ENCODE measurements at places on chromosomes 3 and 15.

- DNase-seq: peak; percentile 12
These were observed 13.3 kb upstream of the PLXND1 start for GRCh38 chr3:129619726-129620162.

- no peak for DNase-seq
These were observed 11.7 kb upstream of the CP start for GRCh38 chr3:149233323-149233722.

GRCh38 chr15:100394736-100395440 is 53.1 kb upstream of the ADAMTS17 start:
- no peak for DNase-seq

DNA sequence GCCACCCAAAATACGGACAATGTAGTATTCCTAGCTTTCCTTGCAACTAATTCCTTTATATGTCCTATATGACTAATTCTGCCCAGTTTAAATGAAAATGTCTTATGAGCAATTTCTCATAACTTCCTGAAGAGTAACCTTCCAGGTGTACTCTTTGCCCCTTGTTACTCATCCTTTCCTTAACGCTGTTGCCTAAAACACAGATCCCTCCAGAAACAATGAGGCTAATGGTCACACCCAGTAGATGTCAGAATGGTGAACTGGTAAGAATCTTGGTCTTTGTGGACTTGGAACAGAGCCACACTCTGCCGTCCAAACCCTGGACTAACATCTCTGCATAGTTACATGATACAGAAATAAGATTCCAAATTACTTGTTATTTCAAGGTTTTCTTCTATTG is 497.9 kb downstream of the IGSF11 start:
- no peak for DNase-seq

DNA sequence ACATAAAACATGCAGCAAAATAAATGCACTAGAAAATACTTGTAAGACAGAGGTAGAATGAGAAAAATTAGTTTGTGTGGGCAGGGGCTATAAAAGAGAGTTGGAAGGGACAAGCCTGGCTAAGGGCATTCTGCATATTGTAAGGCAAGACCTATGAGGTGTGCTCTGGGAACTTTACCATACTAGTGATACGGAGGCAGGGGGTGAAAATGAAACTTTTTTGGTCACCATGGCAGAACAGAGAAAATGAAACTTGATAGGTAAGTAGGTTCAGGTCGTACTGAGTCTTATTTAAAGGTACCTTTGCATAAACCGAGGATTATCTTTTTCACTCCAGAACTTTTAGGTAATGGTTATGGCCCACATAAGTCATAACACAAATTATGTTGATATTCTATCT is 74.7 kb upstream of the ACKR4 start:
- no peak for DNase-seq

DNA sequence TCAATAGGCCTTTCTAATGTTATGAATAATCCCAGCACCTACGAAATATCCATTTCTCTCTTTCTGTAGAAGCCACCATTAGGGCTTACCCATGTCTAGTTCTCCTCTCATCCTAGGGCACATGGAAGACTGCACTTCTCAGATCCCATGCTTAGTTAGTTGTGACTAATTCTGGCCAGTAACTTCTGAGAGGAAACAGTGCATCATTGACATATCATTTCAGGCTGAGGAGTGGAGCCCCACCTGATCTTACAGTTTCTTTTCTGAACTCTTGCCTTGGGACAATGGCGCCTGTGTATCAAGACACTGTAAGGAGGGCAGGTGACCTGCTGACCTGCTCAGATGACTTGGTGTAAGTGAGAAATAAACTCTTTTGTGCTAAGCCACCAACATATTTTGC is 39.4 kb upstream of the TBL1XR1 start:
- no peak for DNase-seq

- DNase-seq: no peak
These were observed 49.5 kb upstream of the HACD2 start for GRCh38 chr3:123634149-123635051.

- DNase-seq: no peak
These were observed 85.1 kb downstream of the EFL1 start for GRCh38 chr15:82177291-82178010.

DNA sequence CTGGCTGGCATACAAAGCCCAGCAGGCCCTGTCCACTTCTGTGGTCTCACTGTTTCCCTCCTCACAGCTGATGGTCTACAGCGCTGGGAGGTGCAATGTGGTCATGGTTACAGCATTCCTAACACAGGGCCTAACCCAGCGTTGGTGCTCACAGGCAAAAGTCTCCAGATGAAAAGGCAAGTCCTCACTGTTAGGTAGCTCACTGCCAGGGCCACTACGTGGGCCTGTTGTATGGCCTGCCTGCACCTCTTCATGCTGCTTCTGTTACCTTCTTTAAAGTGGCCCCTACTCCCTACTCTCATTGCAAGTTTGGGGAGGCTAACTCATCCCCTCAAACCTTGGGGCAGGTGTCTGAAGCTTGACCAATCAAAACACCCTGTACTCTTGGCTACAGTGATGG is 31.3 kb downstream of the CCDC13 start:
- DNase-seq: no peak

- no peak for DNase-seq
These were observed 78.9 kb upstream of the ZNF280D start for GRCh38 chr15:56812221-56812620.

GRCh38 chr15:24067733-24068501 is 380.8 kb upstream of the NDN start:
- no peak for DNase-seq

DNA sequence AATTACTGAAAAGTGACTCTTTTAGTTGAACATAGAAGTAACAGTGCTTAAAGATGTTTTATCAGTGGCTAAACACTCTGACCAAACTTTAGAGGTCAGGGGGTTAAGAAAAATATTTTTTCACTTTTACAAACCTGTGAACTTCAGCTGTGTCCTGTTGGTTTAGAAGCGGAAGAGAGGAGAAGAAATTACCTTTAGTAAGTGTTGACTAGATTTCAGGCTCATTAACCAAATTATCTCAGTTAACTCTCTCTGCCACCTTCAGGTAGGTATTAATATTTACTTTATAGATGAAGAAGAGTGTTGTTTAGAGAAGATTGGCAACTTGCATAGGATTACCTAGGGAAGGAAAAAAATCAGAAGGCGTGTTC is 151.9 kb upstream of the CMC1 start:
- DNase-seq: no peak

DNA sequence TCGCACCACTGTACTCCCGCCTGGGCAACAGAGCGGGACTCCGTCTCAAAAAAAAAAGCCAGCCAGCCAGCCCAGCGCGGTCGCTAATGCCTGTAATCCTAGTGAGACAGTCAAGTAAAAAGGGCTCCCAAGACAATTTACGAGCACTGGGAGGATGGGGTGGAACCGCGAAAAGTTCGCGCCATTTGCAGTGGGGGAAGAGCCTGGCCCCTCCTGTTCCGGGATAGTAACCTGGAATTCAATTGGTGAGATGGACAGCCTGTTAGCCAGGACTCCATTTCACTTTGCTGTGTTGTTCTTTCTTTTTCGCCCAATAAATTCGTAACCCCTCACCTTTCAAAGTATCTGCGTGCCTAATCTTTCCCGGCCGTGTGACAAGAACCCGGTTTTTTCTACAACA is 19.5 kb downstream of the SLC4A7 start:
- DNase-seq: no peak

DNA sequence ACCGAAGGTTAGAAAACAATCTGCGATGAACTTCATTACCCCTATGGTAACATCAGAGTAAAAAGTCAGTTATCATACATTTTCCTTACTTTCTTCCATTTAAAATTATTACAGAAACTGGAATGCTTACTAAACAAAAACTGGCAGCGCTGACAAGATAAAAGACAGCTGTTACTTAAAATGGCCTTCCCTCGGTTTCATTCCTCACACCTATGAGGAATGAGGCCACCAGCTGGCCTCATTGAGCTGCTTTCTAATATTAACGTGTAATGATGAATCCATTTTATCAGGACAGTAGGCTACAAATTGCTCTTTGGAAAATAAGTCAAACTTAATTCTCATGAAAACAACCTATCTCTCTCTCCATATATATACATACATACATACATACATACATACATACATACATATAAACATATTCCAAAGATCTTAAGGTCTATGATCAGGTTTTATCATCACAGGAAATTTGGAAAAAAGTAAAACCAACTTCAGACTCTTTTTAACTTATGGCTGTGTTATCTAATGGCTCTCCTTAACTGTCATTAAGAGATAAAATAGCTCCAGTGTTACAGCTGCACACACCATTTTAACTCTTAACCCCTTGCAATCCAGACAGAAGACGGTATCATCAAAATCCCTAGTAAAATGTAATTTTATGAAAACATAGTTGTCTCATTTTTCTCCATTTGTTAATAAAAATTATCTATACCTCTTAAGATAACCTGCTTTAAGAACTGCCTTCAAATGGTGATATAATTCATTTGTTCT is 5.2 kb downstream of the CCNL1 start:
- no peak for DNase-seq

- DNase-seq: no peak
These were observed 24.5 kb downstream of the IQGAP1 start for GRCh38 chr15:90412356-90413194.

- DNase-seq: peak; percentile 35
These were observed 542 bp downstream of the INKA1 start for GRCh38 chr3:49803465-49804140.

DNA sequence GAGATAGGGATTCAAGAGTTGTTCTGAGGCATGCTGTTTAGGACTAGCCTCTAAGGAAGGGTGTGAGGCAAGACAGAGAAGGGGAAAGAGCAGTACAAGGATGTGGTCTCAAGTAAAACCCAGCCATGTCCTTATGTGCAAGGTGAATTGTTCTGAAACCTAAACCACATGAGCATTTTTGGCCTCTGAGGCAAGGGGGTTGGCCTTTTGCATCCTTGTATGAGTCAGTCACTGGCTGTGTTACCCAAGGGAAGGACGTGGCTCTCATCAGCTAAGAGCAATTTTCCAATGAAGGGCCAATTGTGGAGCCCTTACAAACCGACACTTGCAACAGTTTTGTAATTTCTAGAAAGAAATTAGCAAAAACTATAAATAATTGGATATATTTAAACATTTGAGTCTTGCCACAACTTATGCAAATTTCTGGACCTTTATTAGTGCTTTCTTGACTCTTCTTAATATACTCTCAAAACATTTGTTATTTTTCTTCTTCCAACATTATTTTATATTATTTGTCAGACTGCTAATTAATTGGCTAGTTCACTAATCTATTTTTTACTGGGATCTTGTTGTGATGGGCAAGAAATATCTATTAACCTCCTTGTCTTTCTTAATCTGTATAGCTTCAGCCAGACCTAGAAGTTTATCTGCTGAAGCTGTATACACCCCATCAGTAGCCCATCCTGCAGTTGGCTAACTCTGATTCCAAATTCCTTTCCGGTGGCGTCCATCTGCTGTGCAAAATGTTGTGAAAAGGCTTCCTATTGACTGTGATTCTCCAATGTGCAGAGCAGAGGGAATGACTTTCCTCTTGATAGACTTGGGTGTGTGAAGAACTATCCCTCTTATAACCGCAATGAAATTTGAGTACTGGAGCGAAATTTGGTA is 97.7 kb upstream of the P2RY1 start:
- DNase-seq: no peak

- no peak for DNase-seq
These were observed 69.6 kb upstream of the COL8A1 start for GRCh38 chr3:99568663-99569335.

GRCh38 chr15:70189826-70190695 is 92.3 kb upstream of the TLE3 start:
- DNase-seq: no peak

DNA sequence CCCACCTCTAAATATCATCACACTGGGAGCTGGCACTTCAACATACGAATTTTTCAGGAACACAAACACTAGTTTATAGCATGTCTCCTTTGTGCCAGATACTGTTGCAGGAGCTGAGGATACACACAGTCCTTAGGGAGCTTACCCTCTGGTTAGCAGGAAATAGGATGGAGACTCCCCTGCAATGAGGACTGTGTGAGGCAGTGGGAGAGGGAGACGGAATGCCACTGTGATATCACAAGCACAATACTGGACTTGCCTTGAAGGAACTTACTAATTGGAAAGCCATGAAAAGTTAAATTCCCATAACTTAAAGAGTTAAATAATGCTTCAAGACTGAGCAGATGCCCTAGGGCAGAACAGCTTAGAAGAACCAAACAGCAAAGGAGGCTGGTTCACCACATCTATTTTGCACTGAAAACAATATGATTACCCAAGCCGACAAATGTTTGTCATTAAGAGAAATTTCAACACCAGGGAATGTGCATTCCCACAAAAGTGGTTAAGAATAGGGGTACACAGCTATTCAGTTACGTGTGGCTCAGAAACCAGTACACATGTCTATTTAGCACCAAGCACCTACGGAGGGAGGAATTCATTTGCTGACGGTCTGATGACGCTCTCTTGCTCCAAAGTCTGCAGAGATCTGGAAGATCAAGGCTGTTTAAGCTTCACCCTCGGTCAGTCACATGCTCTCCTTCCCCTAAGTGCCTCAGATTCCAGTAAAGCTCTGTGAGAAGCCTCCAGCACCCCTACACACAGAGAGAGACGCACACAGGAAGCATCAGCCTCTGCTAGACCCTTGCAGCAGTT is 5.2 kb downstream of the TBC1D2B start:
- no peak for DNase-seq

DNA sequence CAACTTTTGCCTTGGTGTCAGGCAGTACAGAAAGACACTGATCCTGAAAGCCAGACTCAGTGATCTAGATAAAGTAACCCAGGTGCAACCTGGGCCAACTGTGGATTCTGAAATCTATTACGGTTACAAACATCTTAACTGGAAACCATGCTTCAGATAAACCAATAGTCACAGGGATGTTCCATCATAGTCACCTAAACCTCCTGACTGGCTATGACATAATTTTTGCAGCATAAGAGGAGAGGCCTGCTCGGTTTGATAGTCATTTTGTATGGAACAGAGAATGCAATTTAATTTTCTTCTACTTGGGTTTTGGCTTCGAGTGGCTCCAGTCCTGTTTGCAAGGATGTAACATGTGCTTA is 3.7 kb downstream of the SLCO3A1 start:
- DNase-seq: no peak

DNA sequence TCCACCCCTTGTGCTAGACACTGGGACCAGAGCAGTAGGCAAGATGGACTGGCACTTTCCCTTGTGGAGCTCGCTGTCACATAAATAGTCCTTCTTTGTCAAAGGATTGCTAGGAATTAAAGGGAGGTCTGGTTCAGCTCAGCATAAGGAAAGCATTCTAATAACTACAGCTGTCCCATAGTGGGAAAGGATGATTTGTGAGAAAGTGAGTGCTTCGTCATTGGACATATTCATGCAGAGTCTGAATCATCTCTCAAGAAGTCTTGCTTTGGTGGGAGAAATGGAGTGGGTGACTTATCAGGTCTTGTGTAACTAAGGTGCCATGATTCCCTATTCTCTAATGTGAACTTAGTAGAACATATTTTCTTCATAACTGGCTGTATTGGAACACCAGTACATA is 14.7 kb downstream of the PPARG start:
- DNase-seq: no peak

Data from heart right ventricle (tissue), 16 donors.